ENCODE measurements at places on chromosomes 4 and X. TPM values are rescaled to one million over a fixed set of nuclear protein-coding genes. Genes with fewer than 3 reads are reported as not detected.

DNA sequence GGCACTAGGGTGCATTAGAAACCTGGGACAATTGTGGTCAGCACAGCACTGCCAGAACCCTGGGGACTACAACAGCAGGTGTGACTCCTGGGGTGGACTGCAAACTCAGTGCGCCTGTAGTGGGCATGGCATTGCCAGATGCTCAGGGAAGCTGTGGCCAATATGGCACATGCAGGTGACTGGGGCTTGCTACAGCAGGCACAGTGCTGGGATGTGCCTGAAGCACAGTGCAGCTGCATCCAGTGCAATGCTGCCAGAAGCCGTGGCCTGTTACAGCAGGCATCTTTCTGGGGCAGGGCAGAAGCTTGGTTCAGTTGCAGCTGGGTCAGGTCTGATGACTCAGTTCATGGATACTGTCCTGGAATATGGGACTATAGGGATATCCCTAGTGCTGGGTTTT, 445.8 kb downstream of the CCSER1 start:
- no peaks in the 10 kb centered on the region for H3K4me1 ChIP-seq
- H3K36me3 ChIP-seq = no peaks in the 10 kb centered on the region
- H3K27me3 ChIP-seq = no peaks in the 10 kb centered on the region
- DNase-seq = no peak

DNA sequence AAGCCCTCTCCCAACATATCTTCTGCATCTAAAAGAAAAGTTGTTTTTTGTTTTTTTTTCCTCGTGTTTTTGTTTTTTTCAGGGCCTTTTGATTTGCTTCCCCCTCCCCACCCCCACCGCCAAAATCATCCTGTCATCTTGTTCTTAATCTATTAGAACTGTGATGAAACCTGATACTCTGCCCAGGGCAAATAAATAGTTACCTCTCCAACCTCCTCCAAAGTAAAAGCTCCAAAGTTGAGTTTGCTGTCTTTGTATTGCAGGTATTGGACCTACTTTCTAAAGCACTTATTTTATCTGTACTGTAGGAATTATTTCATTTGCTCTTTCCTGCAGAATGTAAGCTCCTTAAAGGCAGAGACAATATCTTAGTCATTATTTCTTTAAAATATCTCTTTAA, 172.9 kb downstream of the SOWAHB start:
- no peak overlapping the region for H3K27ac ChIP-seq
- DNase-seq = no peak
- H3K4me3 ChIP-seq = no peak overlapping the region
- no peaks in the 10 kb centered on the region for H3K27me3 ChIP-seq
- no peaks in the 10 kb centered on the region for H3K36me3 ChIP-seq
- H3K4me1 ChIP-seq = peaks cover 19% of the 10 kb centered on the region

DNA sequence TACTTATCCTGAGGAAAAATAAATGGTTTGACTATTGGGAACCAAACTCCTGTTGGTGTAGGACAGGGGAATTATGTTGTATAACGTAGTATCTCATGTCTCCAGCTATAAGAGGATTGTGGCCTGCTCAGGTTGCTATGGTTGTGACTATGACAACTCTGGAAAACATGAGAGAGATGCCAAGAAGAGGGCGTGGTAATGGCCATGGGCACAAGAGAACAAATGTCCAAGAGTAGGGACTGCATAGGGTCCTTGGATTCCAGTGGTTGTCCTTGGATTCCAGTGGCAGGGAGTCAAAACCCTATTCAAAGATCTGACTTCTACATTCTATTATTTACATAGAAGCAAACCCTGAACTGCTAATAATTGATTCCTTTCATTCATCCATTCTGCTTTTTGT, 6.8 kb upstream of the MOB1B start:
- H3K27ac ChIP-seq = peak overlapping the region; percentile 80
- H3K36me3 ChIP-seq = no peaks in the 10 kb centered on the region
- H3K27me3 ChIP-seq = no peaks in the 10 kb centered on the region
- no peak for DNase-seq

DNA sequence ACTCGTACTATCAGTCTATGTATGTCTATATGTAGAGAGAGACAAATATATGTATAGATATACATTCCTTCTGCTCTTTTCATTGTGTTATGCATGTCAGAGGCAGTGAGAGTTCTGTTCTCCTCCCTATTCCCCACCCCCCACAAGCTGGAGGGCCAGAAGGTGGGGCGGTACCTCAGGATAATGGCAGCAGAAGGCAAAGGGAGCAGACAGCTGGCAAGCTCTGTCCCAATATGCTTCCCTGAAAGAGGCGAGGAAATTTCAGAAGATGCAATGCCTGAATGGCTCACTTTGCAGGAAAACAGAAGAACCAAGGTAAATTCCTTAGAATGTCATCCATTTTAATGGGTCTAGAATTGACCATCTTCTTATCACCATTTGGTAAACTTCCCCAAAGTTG, 114.4 kb downstream of the NAA11 start:
- DNase-seq = no peak
- H3K4me3 ChIP-seq = no peak overlapping the region
- no peaks in the 10 kb centered on the region for H3K36me3 ChIP-seq
- H3K27me3 ChIP-seq = no peaks in the 10 kb centered on the region

The GAGE12J gene
- not detected for total RNA-seq

DNA sequence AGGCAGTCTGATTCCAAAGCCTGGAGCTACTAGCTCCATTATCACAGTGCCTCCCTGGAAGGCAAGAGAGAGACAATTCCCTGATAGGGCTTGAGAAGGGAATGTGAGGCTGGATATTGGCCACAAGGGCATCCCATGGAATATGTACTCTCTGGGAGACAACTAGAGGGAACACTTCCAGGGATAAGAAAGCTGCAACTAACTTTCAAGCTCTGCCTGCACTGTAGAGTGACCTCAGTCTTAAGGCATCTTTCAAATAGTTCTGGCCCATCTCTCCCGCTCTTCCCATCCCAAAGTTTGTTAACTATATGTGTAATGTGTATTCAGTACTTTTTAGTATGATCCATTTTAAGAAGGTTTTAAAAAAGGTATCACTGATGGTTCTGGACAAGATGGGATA, 13.1 kb upstream of the RNF212 start:
- H3K36me3 ChIP-seq = no peaks in the 10 kb centered on the region
- H3K4me3 ChIP-seq = no peak overlapping the region
- H3K27me3 ChIP-seq = peaks cover 33% of the 10 kb centered on the region
- H3K4me1 ChIP-seq = peaks cover 6% of the 10 kb centered on the region

GRCh38 chr4:77226939-77227705, 70.1 kb downstream of the CCNG2 start:
- no peaks in the 10 kb centered on the region for H3K36me3 ChIP-seq
- peaks cover 15% of the 10 kb centered on the region for H3K4me1 ChIP-seq
- H3K4me3 ChIP-seq = no peak overlapping the region
- no peak overlapping the region for H3K27ac ChIP-seq
- H3K27me3 ChIP-seq = no peaks in the 10 kb centered on the region

DNA sequence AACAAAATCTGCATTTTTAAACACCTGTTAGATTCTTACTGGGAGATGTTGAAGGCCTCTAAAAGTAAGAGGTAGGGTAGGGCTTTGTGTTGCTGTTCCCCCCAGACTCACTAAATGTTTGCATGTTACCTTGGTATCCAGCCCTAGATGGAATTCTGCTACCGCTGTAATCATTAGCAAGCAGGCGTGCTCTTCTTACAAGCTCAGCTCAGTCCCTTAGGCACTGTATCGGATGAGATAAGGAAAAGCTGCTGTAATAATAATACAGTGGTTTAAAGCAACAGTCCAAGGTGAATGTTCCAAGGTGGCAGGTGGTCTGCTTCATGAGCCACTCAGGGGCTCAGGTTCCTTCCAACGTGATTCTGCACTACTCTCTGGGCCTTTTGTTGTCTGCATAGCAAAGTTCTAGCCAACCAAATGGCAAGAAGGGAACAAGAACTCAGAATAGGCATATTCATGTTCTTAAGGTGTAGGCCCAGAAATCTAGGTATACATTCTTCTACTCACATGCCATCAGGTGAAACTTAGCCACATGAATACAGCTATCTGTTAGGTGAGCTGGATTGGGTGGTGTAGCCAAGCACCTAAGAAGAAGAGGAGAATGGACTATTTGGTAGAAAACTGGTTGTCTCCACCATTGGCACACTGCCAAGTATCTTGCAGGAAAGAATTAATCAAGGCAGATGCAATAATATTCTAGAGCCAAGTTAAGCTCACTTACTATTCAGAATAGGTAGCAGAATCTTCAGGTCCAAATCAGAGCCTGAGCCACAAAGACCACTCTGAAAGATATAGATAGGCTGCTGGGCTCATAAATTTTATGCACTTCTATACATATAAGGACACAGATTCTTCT, 46.0 kb downstream of the COQ2 start:
- no peaks in the 10 kb centered on the region for H3K4me1 ChIP-seq
- H3K4me3 ChIP-seq = no peak overlapping the region
- DNase-seq = no peak
- no peaks in the 10 kb centered on the region for H3K36me3 ChIP-seq
- no peak overlapping the region for H3K27ac ChIP-seq
- no peaks in the 10 kb centered on the region for H3K27me3 ChIP-seq

- no peaks in the 10 kb centered on the region for H3K4me1 ChIP-seq
- DNase-seq = no peak
- no peaks in the 10 kb centered on the region for H3K36me3 ChIP-seq
Measured at GRCh38 chrX:9604908-9605306, 140.0 kb downstream of the TBL1X start.

The KIF4A gene
- total RNA-seq = 0.25 TPM

DNA sequence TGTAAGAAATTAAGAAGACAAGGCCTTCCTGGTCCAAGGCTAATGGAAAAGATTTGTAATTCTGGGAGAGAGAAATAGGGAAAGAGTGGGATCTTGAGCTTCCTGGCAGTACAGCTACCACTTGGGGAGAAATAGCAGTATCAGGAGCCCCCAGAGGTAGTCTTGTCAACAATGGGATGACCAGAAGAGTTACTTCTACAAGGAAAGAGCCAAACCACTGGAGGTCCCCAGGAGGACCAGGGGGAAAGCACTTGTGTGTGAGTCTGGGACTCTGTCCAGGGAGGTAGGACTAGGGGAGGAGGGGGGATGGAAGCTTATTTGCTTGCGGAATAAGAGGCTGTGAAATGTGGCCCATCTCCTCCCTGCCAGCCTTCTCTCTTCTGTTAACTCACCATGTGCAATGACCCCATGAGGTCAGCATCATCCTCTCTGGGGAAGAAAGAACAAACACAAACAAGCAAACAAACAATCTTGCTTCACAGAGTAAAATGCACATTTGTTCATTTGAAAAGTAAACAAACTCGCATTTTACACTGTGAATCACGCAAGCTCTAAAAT, 160.1 kb downstream of the STK32B start:
- no peaks in the 10 kb centered on the region for H3K36me3 ChIP-seq
- no peak for DNase-seq
- peaks cover 36% of the 10 kb centered on the region for H3K27me3 ChIP-seq
- no peak overlapping the region for H3K27ac ChIP-seq
- H3K4me3 ChIP-seq = no peak overlapping the region
- no peaks in the 10 kb centered on the region for H3K4me1 ChIP-seq

DNA sequence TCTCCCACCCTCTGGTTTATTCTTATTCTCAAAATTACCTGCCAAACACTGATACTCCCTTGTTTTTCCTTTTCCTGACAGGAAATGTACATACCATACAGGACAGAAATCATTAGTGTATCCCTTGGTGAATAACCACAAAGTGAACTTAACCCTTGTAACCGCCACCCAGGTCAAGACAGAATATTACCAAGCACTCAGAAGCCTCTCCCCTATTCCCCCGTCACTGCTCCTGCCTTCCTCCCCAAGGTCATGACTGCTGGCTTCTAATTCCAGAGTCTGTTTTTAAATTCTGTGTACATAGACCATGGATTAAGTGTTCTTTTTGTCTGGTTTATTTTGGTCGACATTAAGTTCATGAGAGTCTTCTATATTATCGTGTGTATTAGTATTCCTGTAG, 37.7 kb downstream of the HTT start:
- no peak for DNase-seq
- H3K27me3 ChIP-seq = no peaks in the 10 kb centered on the region
- H3K4me3 ChIP-seq = no peak overlapping the region
- peaks cover 67% of the 10 kb centered on the region for H3K4me1 ChIP-seq

The RADX gene
- 2.3 TPM for total RNA-seq

DNA sequence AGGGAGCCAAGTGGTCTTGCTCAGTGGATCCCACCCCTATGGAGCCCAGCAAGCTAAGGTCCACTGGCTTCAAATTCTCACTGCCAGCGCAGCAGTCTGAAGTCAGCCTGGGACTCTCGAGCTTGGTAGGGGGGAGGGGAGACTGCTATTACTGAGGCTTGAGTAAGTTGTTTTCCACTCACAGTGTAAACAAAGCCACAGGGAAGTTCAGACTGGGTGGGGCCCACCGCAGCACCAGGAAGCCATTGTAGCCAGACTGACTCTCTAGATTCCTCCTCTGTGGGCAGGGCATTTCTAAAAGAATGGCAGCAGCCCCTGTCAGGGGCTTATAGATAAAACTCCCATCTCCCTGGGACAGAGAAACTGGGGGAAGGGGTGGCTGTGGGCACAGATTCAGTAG, 721.0 kb upstream of the NDST4 start:
- H3K36me3 ChIP-seq = no peaks in the 10 kb centered on the region
- no peaks in the 10 kb centered on the region for H3K27me3 ChIP-seq
- no peak for DNase-seq
- no peak overlapping the region for H3K27ac ChIP-seq

The PNMA5 gene
- total RNA-seq = not detected

The ARSH gene
- total RNA-seq = not detected

DNA sequence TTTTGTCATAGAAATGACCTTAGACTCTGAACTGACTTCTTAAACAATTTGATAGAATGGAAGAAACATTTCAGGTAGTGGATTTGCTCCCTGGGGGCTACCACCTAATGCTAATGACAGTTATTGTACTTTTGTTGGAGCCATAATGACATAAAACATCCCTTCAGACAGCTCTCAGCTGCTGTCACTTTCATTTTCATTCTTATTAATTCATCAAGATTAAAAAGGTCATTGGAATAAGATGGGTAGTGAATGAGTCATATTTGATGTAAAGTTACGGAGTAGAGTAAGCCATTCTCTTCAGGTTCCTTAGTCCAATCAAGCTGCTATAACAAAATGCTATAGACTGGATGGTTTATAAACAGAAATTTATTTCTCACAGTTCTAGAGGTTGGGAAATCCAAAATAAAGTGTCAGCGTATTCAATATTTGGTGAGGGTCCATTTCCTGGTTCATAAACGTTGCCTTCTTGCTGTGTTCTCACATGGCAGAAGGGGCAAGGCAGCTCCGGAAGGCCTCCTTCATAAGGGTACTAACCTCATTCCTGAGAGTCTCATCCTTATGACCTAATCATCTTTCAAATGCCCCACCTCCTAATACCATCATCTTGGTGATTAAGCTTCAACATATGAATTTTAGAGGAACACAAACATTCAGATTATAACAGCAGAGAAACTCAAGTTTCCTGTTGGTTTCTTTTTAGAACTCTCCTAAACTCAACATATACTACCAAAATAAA, 268.5 kb downstream of the ARAP2 start:
- H3K4me3 ChIP-seq = no peak overlapping the region
- H3K27me3 ChIP-seq = no peaks in the 10 kb centered on the region
- no peak overlapping the region for H3K27ac ChIP-seq
- no peak for DNase-seq
- H3K4me1 ChIP-seq = no peaks in the 10 kb centered on the region

GRCh38 chrX:71636438-71637252, 18.3 kb upstream of the CXCR3 start:
- no peak for DNase-seq
- no peaks in the 10 kb centered on the region for H3K36me3 ChIP-seq
- H3K4me1 ChIP-seq = peaks cover 19% of the 10 kb centered on the region
- no peak overlapping the region for H3K4me3 ChIP-seq
- peak overlapping the region; percentile 51 for H3K27ac ChIP-seq

GRCh38 chr4:22312113-22312512, 203.8 kb downstream of the ADGRA3 start:
- no peaks in the 10 kb centered on the region for H3K36me3 ChIP-seq
- no peak overlapping the region for H3K4me3 ChIP-seq

Data from left ventricle myocardium inferior (tissue), 1 donor.